ENCODE measurements at places on chromosomes 2 and 18. TPM values are rescaled to one million over a fixed set of nuclear protein-coding genes. Genes with fewer than 3 reads are reported as not detected.

BCL11A gene
- total RNA-seq: 47.9 TPM

CCDC85A gene
- 1.1 TPM for total RNA-seq

GRCh38 chr2:198146346-198146940 is 342.1 kb downstream of the PLCL1 start:
- H3K27ac ChIP-seq: no peak overlapping the region
- H3K4me3 ChIP-seq: no peak overlapping the region
- peaks cover 9% of the 10 kb centered on the region for H3K4me1 ChIP-seq
- DNase-seq: no peak
- no peaks in the 10 kb centered on the region for H3K27me3 ChIP-seq

GRCh38 chr18:51226068-51226467 is 28.6 kb upstream of the MEX3C start:
- peaks cover 2% of the 10 kb centered on the region for H3K4me1 ChIP-seq
- peaks cover 8% of the 10 kb centered on the region for H3K27me3 ChIP-seq
- H3K27ac ChIP-seq: no peak overlapping the region
- no peak for DNase-seq

ARHGAP28 gene
- total RNA-seq: 117 TPM

DNA sequence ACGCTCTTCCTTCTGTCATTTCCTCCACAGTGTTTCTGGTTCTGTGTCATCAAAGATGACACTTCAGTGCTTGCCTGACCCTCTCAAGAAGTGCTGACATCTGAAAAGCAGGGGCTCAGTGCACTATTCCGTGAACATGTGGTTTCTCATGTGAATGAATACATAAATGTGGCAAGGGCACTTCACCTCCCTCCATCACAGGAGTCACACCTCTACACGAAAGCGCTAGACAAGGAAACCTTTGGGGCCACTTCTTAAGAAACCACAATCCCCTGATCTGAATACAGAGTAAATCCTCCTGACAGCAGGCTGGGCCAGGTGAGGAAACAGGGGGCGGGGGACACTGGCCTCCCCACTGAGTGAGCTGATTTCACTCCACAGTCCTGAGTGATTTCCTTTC is 145.8 kb upstream of the ACAA2 start:
- DNase-seq: no peak
- peaks cover 3% of the 10 kb centered on the region for H3K4me1 ChIP-seq
- peaks cover 16% of the 10 kb centered on the region for H3K36me3 ChIP-seq
- no peak overlapping the region for H3K27ac ChIP-seq

- peaks cover 63% of the 10 kb centered on the region for H3K4me1 ChIP-seq
- H3K36me3 ChIP-seq: no peaks in the 10 kb centered on the region
- peak overlapping the region; percentile 94 for H3K27ac ChIP-seq
- DNase-seq: peak; percentile 10
- H3K4me3 ChIP-seq: peak overlapping the region; percentile 56
- H3K27me3 ChIP-seq: no peaks in the 10 kb centered on the region
Observed at GRCh38 chr2:157838442-157839161, 37.5 kb downstream of the ACVR1 start.

APOB gene
- 22.2 TPM for total RNA-seq

ST8SIA5 gene
- total RNA-seq: 5.3 TPM

DPYSL5 gene
- 70.3 TPM for total RNA-seq

- H3K27me3 ChIP-seq: peaks cover 4% of the 10 kb centered on the region
- DNase-seq: no peak
- H3K4me3 ChIP-seq: peak overlapping the region; percentile 45
- H3K36me3 ChIP-seq: no peaks in the 10 kb centered on the region
Observed at GRCh38 chr2:42101206-42102023, 53.6 kb downstream of the PKDCC start.

NXPH2 gene
- total RNA-seq: 5.3 TPM

NFE2L2 gene
- 58.7 TPM for total RNA-seq

- H3K36me3 ChIP-seq: no peaks in the 10 kb centered on the region
- no peak overlapping the region for H3K4me3 ChIP-seq
- H3K4me1 ChIP-seq: peaks cover 3% of the 10 kb centered on the region
- DNase-seq: peak; percentile 8
- peaks cover 4% of the 10 kb centered on the region for H3K27me3 ChIP-seq
- H3K27ac ChIP-seq: peak overlapping the region; percentile 87
Observed at GRCh38 chr2:240249423-240250149, 109.1 kb upstream of the OTOS start.

- H3K4me1 ChIP-seq: peaks cover 7% of the 10 kb centered on the region
- H3K4me3 ChIP-seq: no peak overlapping the region
- no peak overlapping the region for H3K27ac ChIP-seq
- no peaks in the 10 kb centered on the region for H3K36me3 ChIP-seq
- peaks cover 3% of the 10 kb centered on the region for H3K27me3 ChIP-seq
- no peak for DNase-seq
Observed at GRCh38 chr2:28654663-28655320, 96.8 kb upstream of the PPP1CB start.

DYSF gene
- total RNA-seq: 1.6 TPM

TUBB8B gene
- 0.93 TPM for total RNA-seq

DNA sequence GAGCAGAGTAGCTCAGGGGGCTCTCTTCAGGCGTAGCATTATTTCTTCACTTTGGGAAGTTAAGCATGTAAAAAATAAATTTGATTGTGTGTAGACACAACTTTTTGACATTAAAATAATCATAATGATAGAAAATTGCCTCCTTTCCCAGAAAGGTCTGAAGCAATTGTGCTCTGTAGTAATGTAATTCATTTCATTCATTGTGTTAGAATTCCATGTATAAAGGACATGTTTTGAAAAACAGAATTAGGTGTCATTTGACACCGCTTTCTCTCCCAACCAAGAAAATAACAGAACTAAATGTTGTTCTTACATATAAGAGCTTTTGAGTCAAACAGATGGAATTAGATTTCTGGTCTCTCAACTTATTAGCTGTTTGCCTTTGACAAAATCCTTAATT is 1064.2 kb upstream of the FAM98A start:
- no peak for DNase-seq
- H3K27me3 ChIP-seq: no peaks in the 10 kb centered on the region
- H3K4me3 ChIP-seq: no peak overlapping the region
- peaks cover 4% of the 10 kb centered on the region for H3K4me1 ChIP-seq
- no peak overlapping the region for H3K27ac ChIP-seq

DNA sequence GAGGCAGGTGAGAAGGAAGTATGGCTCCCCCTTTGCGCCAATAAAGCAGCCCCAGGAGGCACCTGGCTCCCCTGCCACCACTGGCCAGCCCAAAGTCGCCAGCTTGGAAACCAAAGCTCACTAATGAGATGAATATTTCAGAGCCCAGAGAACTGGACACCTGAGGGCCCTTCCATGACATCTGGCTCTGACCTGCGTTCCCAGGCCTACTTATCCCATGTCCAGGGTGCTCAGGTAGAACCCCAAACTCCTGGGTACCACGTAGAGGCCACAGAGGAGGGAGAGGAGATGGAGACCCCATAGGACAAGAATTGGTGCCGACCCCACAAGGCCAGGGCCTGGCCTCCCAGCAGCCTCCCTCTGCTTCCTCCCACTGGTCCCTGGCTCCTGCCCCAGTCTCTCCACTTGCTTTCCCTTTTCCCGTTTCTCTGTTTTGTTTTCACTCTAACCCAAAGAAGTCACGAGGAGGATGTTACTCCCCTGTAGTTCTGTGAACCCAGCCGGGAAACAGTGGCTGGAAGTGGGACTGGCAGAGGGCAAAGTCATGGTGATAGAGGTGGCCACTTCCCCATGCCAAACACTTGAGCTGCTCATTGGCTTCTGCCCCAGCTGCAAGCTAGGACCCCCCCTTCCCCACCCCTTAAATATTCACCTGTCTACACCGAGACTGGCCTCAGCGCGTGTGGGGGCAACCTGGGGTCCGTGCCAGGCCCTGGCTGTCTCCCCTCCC is 820 bp downstream of the TMBIM1 start:
- no peak for DNase-seq
- no peaks in the 10 kb centered on the region for H3K36me3 ChIP-seq
- peak overlapping the region; percentile 93 for H3K27ac ChIP-seq
- H3K4me1 ChIP-seq: peaks cover 78% of the 10 kb centered on the region
- no peaks in the 10 kb centered on the region for H3K27me3 ChIP-seq

GRCh38 chr2:73832930-73833329 is 4.2 kb downstream of the STAMBP start:
- peaks cover 19% of the 10 kb centered on the region for H3K36me3 ChIP-seq
- peaks cover 14% of the 10 kb centered on the region for H3K4me1 ChIP-seq
- H3K27ac ChIP-seq: no peak overlapping the region
- H3K27me3 ChIP-seq: no peaks in the 10 kb centered on the region

DNA sequence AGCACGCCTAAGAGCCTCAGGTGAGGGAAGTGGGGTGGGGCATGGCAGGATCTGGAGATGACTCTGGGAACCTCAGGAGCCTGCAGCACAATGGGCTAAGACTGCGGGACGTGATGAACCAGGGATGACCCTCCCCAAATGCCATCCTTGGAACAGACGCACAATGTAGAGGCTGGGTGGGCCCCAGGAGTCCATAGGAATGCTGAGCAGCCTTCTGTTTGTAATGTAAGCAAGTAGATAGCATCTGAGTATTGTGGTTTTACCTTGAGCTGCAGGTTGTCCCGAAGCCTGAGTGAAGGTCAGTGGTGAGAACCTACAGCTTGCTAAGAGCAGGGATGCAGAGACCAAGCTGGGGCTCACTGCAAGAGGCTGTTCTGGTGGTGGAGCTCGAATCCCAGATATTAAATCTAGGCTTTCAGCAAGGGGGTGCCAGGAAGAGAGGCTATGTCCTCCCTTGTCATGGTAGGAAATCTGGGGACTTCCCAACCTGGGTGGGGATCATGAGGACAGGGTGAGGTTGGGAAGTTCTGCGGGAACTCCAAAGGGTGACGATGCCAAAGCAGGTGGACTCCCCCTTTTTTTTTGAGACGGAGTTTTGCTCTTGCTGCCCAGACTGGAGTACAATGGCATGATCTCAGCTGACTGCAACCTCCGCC is 5.8 kb downstream of the SCTR start:
- no peak overlapping the region for H3K27ac ChIP-seq
- H3K4me3 ChIP-seq: no peak overlapping the region
- peaks cover 9% of the 10 kb centered on the region for H3K4me1 ChIP-seq
- DNase-seq: no peak
- peaks cover 28% of the 10 kb centered on the region for H3K36me3 ChIP-seq

DNA sequence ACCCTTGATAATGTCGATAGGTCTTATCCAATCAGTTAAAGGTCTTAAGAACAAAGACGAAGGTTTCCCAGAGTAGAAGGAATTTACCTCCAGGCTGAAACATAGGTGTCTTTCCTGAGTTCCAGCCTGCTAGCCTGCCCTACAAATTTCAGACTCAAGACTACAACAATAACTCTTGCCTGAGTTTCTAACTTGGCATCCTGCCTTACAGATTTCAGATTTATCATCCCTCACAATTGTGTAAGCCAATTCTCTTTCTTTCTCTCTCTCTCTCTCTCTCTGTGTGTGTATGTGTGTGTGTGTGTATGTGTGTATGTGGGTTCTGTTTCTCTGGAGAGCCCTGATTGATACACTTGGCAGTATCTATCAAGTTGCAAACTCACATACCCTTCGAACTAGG is 37.2 kb upstream of the B4GALT6 start:
- no peaks in the 10 kb centered on the region for H3K27me3 ChIP-seq
- H3K4me1 ChIP-seq: no peaks in the 10 kb centered on the region
- no peak for DNase-seq

DNA sequence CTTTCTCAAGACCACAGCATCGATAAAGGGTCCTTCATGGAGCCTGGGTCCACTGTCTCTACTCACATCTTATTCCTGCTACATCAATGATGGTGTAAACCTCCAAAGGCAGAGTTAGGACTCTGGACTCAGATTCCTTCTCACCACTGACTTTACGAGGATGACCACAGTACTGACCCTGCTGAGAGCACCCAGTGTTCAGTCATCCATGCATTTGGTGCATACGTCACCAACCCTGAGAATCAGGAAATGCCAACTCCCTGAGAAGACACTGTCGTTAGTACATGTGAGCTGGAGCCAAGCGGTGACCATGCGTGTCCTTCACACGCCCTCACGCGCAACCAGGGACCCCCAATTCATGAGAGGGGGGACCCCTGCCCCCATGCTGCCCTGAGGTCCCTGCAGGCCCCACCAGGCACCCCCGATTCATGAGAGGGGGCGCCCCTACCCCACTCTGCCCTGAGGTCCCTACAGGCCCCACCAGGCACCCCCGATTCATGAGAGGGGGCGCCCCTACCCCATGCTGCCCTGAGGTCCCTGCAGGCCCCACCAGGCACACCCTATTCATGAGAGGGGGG is 178.4 kb upstream of the TPO start:
- peaks cover 2% of the 10 kb centered on the region for H3K27me3 ChIP-seq
- H3K4me1 ChIP-seq: no peaks in the 10 kb centered on the region
- H3K4me3 ChIP-seq: no peak overlapping the region
- DNase-seq: no peak
- H3K27ac ChIP-seq: no peak overlapping the region

DNA sequence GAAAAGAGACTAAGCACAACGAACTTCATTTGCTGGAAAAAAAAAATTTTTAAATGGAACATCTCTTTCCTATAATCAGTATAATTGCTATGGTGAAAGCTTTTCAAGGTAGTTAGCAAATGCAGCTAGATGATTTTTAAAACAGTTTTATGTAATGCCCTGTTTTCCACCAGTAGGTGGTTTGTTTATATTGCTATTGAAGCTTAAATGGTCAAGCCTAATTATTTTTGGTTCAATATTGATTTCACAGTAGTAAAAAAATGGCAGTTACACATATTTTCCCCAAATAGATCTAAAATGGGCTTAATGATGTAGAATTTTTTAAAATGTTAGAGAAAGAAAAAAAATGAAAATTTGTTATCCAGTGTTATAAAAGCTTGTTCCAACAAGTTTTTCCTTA is 70.2 kb downstream of the CDH19 start:
- H3K27ac ChIP-seq: no peak overlapping the region
- H3K36me3 ChIP-seq: no peaks in the 10 kb centered on the region
- H3K27me3 ChIP-seq: no peaks in the 10 kb centered on the region
- H3K4me3 ChIP-seq: no peak overlapping the region

GRCh38 chr18:46946656-46947282 is 29.4 kb downstream of the KATNAL2 start:
- H3K4me3 ChIP-seq: no peak overlapping the region
- no peak overlapping the region for H3K27ac ChIP-seq
- H3K4me1 ChIP-seq: no peaks in the 10 kb centered on the region
- no peaks in the 10 kb centered on the region for H3K36me3 ChIP-seq
- H3K27me3 ChIP-seq: no peaks in the 10 kb centered on the region
- peak; percentile 72 for DNase-seq

DNA sequence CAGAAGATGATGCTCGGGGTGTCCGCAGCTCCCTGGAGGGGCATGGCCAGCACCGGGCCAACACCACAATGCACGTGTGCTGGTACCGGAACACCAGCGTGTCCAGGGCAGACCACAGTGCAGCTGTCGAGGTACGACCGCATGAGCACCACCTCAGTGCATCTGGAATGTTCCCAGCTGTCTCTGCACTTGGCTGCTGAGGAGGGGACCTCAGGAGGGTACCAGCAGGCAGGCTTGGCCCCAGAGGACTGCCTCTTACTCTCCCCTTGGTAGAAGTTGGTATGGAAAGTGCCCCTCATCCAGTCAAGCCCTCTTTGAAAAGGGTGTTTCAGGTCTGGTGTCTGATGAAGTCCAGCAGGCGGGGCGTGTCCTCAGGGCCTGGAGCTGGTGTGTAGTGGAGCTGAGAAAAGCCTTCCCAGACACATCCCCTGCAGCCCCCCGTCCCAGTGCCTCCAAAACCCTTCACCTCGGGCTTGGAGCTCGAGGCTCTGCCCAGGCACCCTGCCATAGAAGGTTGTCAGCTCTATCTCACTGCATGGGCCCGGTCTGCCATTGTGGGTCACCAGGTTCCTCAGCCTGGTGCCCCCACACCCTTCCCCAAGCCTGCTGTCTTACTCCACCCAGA is 16.7 kb downstream of the STK25 start:
- DNase-seq: no peak
- H3K4me3 ChIP-seq: no peak overlapping the region
- H3K36me3 ChIP-seq: peaks cover 8% of the 10 kb centered on the region
- H3K4me1 ChIP-seq: no peaks in the 10 kb centered on the region
